Colonic mucosa (tissue), 4 donors: ENCODE measurements at places on chromosomes 1 and 21. TPM values are rescaled to one million over a fixed set of nuclear protein-coding genes. Genes with fewer than 3 reads are reported as not detected.

DNA sequence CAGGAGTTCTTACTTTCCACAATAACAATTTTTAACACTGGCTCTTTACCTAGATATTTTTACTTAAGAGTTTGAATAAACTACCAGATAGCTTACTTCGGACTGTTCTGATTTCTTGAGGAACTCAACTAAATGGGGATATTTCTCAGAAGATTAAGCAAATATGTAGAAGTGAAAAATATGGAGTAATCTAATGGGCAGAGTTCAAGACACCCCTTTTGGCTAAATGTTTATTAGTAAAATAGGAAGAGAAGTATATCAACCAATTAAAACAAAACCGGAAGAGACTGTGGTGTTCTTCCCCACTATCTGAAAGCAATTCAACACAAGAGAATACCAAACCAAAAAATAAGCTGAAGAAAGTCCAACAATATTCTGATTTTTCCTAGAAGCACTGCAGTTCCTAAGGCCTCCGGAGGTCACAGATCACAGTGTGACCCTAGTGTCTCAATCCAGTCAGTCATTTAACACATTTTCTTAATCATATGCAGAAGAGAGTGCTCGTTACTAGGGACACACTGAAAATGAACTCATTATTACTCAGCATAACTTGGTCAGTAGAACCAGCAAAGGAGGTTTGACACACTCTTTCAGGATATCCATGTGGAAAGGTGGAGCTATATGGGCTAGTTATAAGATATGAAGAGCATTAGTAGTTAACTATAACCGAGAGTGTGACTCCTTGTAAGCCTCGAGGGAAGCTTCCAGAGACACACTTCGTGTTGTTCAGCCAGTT lies 5.2 kb downstream of the SIPA1L2 start:
- peaks cover 3% of the 10 kb centered on the region for H3K27me3 ChIP-seq
- no peak overlapping the region for H3K4me3 ChIP-seq
- no peak for DNase-seq

GRCh38 chr1:40094466-40095110 lies 2.5 kb downstream of the PPT1 start:
- no peaks in the 10 kb centered on the region for H3K4me1 ChIP-seq
- DNase-seq, result no peak
- no peaks in the 10 kb centered on the region for H3K36me3 ChIP-seq
- H3K4me3 ChIP-seq, result no peak overlapping the region
- H3K27me3 ChIP-seq, result no peaks in the 10 kb centered on the region
- no peak overlapping the region for H3K27ac ChIP-seq

The NBPF4 gene
- 0.37 TPM for total RNA-seq

DNA sequence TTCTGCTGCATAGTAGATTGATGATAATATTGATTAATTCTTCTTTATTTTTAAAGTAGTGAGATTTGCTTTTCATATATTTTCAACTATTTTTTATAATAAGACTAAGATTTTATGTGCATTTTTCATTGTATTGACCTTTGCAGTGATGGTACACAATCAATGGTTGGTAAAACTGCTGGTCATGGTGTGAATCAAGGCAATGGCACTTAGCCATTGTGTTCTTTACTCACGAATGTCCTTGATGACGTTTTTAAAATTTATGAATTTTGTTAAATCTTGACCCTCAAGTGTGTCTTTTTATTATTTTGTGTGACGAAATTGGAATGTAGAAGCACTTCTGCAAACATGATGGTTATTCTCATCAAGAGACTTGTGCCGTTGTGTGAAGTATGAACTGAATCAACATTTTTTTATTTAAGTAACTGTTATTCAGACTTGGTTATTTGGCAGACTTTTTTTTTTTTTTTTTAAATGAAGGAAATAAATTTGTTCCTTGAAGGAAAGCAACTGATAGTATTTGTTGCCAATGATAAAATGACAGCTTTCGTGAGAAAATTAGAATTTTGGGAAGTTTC lies 22.6 kb downstream of the CDC73 start:
- H3K27me3 ChIP-seq, result no peaks in the 10 kb centered on the region
- no peak for DNase-seq
- no peaks in the 10 kb centered on the region for H3K4me1 ChIP-seq

DNA sequence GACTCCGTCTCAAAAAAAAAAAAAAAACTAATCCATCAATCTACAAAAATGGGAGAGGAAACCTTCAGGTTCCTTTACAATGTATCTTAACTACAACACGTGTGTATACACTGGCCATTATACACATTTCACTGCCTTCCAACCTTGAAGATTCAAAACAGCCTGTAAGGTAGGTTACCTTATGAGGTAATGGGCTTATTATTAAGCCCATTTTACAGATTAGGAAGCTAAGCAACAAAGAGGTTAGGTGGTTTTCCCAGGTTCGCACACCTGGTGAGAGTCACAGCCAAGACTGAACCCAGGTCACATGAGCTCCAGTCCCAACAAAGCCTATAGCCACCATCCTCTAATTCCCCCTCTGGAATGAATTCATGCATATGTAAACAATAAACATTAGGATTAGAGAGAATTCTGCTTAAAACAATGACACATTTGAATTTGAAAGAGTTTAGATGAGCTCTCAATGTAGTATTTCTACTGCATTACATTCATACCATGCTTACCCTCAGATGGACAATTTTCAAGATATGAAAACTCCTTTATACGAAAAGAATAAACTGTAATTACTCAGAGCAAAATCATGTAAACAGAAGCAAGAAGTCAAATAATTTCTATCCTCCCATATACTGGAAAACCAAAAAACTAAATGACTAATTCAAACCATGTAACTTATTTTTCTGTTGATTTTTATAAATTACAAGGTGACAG lies 54.8 kb downstream of the EIF4G3 start:
- H3K4me3 ChIP-seq, result no peak overlapping the region
- no peak overlapping the region for H3K27ac ChIP-seq
- DNase-seq, result no peak
- H3K4me1 ChIP-seq, result no peaks in the 10 kb centered on the region

The CCDC181 gene
- not detected for total RNA-seq

The ACOT11 gene
- 82.5 TPM for total RNA-seq

The VPS26C gene
- 48.1 TPM for total RNA-seq

The RPAP2 gene
- total RNA-seq, result 23.5 TPM

DNA sequence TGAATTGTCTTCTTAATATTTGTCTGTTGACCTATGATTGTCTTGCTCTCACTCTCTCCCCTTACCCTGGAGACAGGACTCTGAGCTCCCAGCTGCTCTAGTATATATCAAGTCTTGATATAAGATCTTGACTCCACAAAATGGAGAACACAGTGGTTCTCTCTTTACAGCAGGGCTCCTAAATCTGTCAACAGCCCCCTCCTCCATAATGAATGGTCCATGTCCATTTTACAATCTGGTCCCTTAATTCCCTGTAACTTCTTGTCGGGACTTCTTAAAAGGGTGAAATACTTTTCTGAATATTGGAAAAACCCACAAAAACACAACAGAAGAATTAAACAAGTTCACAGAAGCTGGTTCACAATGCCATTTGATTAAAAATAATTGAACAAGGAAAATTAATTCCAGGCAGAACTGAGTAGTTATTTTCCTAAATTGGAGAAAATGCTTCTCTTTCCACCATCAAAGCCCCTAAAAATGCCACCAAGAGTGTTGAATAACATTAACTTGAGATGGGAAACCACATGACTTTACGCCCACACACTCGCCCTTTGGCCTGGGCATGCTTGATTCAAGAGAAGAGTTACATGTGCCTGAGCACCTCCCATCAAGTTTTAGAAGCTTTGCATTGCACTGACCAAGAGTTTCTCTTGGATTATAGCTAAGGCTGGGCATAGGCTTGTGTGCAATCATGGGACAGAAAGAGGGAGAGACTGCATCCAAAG lies 109.8 kb downstream of the TOMM20 start:
- no peak overlapping the region for H3K27ac ChIP-seq
- no peaks in the 10 kb centered on the region for H3K36me3 ChIP-seq
- no peak overlapping the region for H3K4me3 ChIP-seq
- peaks cover 8% of the 10 kb centered on the region for H3K4me1 ChIP-seq
- no peak for DNase-seq
- H3K27me3 ChIP-seq, result no peaks in the 10 kb centered on the region

DNA sequence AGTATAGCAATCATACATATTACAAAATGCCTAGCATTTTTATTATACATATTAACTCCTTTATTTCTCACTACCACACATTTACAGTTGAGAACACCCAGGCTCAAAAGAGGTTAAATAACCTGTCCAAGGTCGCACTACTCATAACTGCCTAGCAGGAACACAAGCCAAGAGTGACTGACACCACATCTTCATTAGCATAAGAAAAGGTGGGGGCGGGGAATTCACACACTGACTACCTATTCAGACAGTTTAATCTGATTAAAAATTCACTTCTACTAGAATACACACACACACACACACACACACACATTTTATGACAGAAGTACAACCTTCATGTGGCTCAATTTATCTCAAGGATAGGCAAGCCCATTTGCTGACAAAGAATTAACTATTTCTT lies 77.8 kb upstream of the CACHD1 start:
- no peak overlapping the region for H3K27ac ChIP-seq
- no peaks in the 10 kb centered on the region for H3K36me3 ChIP-seq
- no peaks in the 10 kb centered on the region for H3K4me1 ChIP-seq
- H3K4me3 ChIP-seq, result no peak overlapping the region

GRCh38 chr1:154689083-154689482 lies 81.1 kb upstream of the ADAR start:
- no peaks in the 10 kb centered on the region for H3K36me3 ChIP-seq
- no peaks in the 10 kb centered on the region for H3K4me1 ChIP-seq
- H3K27me3 ChIP-seq, result peaks cover 3% of the 10 kb centered on the region
- H3K27ac ChIP-seq, result no peak overlapping the region
- no peak overlapping the region for H3K4me3 ChIP-seq
- DNase-seq, result no peak

The LRRC38 gene
- not detected for total RNA-seq

DNA sequence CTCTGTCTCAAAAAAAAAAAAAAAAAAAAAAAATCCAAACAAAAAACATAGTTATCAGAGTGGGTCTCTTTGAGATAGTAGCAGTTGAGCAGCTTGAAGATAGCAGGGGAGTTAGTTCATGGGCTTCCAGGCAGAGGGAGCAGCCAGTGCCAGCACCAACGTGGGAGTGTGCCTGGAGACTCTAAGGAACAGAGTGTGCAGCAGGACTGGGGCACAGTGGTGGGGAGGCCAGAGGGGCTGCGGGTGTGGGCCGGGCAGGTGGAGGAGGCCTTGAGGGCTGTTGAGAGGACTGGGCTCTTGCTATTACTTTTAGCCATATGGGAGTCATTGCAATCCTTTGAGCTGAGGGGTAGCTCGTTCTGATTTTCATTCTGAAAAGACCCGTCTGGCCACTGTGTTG lies 63.8 kb downstream of the RYR2 start:
- no peaks in the 10 kb centered on the region for H3K36me3 ChIP-seq
- H3K27ac ChIP-seq, result no peak overlapping the region
- DNase-seq, result no peak
- no peaks in the 10 kb centered on the region for H3K4me1 ChIP-seq

The GABPB2 gene
- total RNA-seq, result 15.2 TPM

DNA sequence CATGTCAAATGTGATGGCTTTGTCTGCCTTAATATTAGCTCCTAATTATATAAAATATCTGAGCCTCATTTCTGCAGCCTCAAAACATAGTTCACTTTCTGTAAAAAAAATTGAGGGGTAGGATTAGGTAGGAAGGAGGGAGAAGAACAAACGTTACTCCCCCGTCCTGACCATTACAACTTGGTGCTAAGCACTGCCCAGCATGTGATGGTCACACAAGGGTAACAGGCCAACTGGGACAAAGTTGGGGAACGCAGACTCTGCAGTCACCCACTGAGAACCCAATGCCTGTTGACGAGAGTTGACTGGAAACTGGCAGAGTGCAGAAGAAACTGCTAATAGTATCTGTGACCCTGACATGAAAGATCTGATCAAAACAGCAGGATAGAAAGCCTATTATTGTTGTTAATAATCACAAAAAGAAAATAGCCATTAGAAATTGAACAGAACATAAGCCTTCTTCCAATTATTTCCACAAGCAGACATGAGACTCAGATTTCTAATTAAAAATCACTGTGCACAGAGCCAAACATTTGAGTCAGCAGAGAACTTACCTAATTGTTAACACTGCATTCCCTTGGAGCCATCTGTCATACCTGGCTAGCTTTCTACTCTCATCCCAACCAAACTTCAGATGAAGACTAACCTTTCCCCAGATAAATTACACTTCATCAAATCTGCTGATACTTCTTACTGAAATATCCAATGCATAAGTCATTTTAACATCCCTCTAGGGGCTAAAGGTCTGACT lies 5.5 kb downstream of the SORT1 start:
- DNase-seq, result no peak
- H3K4me1 ChIP-seq, result peaks cover 9% of the 10 kb centered on the region
- H3K4me3 ChIP-seq, result no peak overlapping the region
- H3K27me3 ChIP-seq, result no peaks in the 10 kb centered on the region

DNA sequence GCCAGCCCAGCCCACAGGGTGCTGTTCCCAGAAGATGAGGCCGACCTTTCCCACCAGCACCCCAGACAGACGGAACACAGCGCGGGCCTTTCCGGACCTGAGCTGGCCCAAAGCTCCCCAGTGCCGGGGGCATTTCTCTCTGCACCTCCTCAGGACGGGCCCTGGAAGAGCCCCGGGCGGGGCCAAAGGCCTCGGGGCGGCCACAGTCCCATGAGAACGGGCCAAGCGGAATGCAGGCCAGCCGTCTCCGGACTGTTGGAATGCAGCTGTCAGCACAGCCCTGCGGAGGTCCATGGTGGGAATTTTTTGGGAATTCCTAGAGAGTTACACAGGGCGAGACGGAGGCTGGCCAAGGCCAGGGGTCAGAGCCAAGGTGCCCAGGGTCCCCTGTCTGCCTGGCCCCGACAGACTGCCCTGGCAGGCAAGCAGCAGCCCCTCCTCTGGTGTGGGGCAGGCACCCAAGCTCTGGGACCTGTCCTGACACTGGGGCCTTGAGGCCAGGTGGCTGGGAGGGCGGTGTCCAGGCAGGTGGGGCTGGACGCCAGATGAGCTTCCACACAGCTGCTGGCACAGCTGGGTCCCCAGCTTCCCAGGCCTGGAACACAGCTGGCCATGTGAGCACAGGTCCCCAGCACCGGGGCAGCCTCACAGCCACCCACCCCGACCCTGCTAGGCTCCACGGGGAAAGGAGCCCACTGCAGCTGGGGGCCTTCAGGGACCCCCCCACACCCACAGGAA lies 63.0 kb downstream of the MEGF6 start:
- H3K4me1 ChIP-seq, result no peaks in the 10 kb centered on the region
- DNase-seq, result no peak
- no peak overlapping the region for H3K27ac ChIP-seq
- H3K27me3 ChIP-seq, result no peaks in the 10 kb centered on the region

DNA sequence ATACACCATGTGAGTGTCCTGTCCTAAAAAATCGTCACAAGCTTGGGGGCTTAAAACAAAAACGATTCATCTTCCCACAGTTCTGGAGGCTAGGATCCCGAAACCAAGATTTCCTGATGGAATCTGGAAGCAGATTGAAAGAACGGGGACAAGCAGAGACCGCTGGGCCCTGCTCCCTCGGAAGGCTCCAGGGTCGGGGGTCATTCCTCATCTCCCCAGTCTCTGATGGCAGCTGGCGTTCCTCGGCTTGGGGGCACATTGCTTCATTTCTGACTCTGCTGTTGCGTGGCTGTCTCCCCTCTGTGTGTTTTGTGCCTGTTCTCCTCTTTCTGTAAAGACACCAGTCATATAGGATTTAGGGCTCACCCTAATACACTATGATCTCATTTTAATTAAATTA lies 114.2 kb upstream of the TMPRSS2 start:
- no peak overlapping the region for H3K27ac ChIP-seq
- H3K4me1 ChIP-seq, result no peaks in the 10 kb centered on the region
- no peaks in the 10 kb centered on the region for H3K36me3 ChIP-seq
- DNase-seq, result no peak
- H3K27me3 ChIP-seq, result no peaks in the 10 kb centered on the region

GRCh38 chr1:61572046-61572445 lies 152.9 kb downstream of the TM2D1 start:
- no peaks in the 10 kb centered on the region for H3K4me1 ChIP-seq
- no peak overlapping the region for H3K27ac ChIP-seq
- no peak for DNase-seq
- no peak overlapping the region for H3K4me3 ChIP-seq
- no peaks in the 10 kb centered on the region for H3K36me3 ChIP-seq
- no peaks in the 10 kb centered on the region for H3K27me3 ChIP-seq

The DEPDC1 gene
- total RNA-seq, result 24.1 TPM
